Activated naive CD4-positive, alpha-beta T cell treated with anti-CD3 and anti-CD28 coated beads, Interleukin-2, amount 10 ng/mL, durations not matched to agents 7 days and 5 days (primary cell): ENCODE measurements at places on chromosomes 4 and X.

DNA sequence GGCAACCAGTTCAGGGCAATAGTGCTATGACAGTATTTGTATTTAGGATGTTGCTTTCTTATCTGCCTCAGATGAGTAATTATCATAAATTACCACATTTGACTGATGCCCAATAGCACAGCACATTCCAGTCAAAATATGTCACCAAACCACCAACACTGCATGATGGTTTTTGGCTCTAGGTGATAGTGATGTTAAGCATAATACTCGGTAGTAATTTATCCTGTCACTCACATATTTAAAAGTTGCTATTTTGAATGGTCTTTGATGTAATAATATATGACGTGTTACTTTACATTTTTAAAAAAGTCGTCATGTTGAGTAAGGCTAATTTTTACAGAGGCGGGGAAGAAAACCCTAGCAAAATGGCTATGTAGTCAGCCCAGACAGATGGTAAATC is 42.5 kb downstream of the UNC5C start:
- no peak for DNase-seq

- DNase-seq, result no peak
Observed at GRCh38 chrX:133677123-133678063, 262.1 kb upstream of the GPC4 start.

GRCh38 chrX:110384490-110384889 is 25.8 kb downstream of the RTL9 start:
- DNase-seq, result no peak

DNA sequence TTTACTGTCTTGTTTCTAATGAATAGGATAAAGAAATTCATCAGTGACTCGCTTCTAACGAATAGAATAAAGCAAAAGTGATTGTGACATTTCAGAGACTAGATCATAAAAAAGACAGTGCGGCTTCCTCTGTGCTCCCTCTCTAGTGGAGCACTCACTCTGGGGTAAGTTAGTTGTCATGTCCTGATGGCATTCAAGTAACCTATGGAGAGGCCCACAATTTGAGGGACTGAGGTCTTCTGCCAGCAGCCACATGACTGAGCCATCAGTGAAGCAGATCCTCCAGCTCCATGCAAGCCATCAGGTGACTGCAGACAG is 72.4 kb downstream of the YIPF6 start:
- no peak for DNase-seq

GRCh38 chr4:141131723-141132071 is 1.6 kb downstream of the RNF150 start:
- DNase-seq, result no peak

- DNase-seq, result no peak
Observed at GRCh38 chr4:31068257-31069075, 348.3 kb downstream of the PCDH7 start.

DNA sequence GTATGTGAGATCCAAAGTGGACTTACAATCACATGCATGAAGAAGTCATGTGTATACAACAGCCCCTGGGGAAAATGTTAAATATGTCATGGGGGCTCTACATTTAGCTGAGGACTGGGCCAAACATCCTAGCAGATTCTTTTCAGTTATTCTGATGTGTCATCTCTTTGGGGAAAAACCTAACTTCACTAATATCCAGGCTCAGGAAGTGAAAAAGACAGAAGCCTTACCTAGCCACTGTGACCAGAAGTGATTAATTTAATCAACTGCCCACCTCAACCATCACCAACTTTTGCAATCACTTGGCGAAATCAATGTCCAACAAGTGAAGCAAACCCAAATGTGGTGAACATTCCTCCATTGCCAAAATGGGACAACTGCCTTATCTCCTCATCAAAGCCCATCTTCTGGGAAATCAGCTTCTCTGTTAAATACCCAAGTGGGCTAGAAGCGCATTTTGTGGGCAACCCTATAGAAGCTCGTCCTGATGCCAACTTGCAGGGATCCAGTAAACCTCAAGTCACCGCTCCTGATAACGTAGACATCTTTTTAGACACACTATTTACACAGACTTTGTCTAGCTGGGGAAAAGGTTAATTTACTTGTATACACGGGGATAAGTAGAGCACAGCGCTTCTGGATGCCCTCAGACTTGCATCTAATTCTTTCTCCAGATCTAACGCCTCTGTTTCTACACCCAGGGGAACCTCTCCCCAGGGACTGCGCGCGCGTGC is 1.4 kb upstream of the HHIP start:
- DNase-seq, result no peak

- DNase-seq, result no peak
Observed at GRCh38 chr4:21678711-21679110, 269.9 kb downstream of the KCNIP4 start.

- DNase-seq, result peak; percentile 20
Observed at GRCh38 chrX:15349046-15349445, 13.7 kb upstream of the PIGA start.

DNA sequence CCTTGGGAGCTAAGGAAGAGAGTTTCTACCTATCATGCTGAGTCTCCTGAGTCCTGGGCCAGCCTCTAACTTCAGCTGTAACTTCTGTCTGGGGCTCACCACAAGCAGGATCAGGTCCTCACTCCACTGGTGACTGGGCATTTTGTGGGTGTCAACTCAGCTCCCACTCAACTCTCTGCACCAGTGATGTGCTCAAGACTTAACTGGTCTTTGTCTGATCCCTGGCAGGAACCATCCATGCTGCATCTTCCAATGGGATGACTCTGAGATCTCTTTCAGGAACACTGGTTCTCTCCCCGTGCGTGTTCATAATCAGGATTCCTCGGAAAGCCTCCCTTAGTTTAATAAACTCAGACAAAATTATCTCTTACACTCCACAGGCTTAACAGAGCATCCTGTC is 82.3 kb downstream of the COMMD8 start:
- DNase-seq, result no peak

- DNase-seq, result no peak
Observed at GRCh38 chr4:70356185-70356584, 4.4 kb upstream of the SMR3A start.

GRCh38 chr4:3612281-3612680 is 80.1 kb upstream of the LRPAP1 start:
- no peak for DNase-seq

DNA sequence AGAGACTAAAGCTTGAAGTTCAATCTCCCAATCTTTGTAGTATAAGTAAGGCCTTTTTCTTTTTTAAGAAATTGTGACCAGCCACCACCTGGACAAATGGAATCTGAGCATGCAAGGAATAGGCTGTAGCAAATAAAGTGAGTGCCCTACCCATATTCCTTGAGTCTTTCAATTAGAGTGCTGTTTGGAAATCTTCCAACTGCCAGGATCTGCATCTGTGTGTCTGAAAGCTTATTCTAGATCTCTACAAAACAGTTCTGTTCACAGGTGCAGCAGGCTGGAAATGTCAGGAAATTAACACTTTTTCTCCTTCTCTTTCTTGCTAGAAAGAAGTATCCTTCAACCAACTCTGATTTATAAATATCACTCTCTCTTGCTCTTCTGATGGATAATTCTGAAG is 76.7 kb upstream of the NDST3 start:
- no peak for DNase-seq

- no peak for DNase-seq
Observed at GRCh38 chrX:15679246-15679645, 14.6 kb upstream of the CLTRN start.

GRCh38 chr4:78660559-78660958 is 109.0 kb downstream of the ANXA3 start:
- DNase-seq, result no peak
